ENCODE measurements at places on chromosomes 16 and 17. TPM values are rescaled to one million over a fixed set of nuclear protein-coding genes. Genes with fewer than 3 reads are reported as not detected.
A peak's percentile ranks its signal among the peaks of the same experiment; 100 is the strongest.

DNA sequence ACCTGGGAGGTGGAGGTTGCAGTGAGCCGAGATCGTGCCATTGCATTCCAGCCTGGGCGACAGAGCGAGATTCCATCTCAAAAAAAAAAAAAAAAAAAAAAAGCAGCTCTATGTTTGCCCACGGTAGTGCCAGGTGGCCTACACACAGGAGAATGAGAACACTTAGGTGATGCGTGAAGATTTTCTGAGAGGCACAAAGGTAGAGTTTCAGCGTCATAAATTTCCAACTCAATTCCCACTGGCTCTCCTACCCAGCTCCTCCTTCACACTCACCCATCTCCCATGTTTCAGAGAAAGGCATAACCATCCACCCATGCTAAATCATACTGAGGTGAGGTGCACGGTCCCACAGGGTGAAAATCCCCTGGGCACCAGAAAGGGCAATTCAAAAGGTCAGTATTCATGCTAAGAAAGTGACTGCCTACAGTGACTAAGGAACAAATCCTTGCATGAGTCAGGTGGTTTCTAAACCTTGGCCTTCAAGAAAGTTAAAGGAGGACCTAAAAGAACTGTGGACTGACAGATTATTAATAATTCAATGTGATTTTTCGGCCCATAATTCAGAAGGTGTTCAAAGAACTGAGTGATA, 4.8 kb downstream of the DCAKD start:
- H3K4me1 ChIP-seq, result peaks cover 65% of the 10 kb centered on the region
- H3K4me3 ChIP-seq, result no peak overlapping the region
- no peaks in the 10 kb centered on the region for H3K36me3 ChIP-seq
- DNase-seq, result no peak

DNA sequence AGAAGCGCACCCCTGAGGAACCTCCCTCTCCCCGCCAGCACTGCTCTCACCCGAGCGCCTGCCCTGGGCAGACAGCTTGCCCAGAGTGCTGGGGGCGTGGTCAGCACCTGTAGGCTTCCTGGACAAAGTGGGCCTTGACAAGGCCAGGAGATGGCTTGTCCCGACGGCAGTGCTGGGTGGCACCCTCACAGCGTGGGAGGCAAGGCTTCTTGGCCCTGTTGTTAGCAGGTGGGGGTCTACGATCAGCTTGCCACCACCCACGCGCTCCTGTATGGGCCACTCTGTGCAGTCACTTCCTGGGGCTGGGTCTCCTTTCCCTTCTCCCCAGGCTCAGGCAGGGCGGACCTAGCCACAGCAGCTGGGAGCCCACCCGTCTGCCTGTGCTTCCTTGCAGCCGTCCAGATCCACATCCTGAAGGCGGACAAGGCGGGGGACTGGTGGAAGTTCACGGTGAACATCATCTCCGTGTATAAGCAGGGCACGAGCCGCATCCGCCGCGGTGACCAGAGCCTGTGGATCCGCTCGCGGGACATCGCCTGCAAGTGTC, 218.0 kb downstream of the NTN1 start:
- H3K27ac ChIP-seq, result peak overlapping the region; percentile 87
- H3K4me3 ChIP-seq, result peak overlapping the region; percentile 65
- H3K36me3 ChIP-seq, result no peaks in the 10 kb centered on the region
- peaks cover 79% of the 10 kb centered on the region for H3K4me1 ChIP-seq
- no peak for DNase-seq
- no peaks in the 10 kb centered on the region for H3K27me3 ChIP-seq

CX3CL1 gene
- total RNA-seq, result 40.4 TPM

DNA sequence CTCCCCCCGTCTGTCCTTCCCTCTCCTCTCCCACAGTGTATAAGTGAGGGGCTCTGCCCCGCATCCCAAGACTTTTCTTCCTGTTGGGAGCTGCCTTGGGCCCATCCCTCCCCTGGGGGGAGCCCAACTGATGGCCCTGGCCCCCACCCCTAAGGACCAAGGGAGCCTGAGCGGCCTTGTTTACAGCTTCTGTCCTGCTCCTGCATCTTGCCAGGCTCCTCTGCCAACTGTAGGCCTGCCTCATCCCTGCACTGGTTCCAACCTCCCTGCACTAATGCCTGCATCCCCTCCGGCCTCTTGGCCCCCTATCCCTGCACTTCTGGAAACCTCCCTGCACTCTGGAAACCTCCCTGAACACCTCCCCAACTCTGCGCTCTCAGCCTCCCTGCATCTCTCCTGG, 1.4 kb upstream of the PAGR1 start:
- no peak for DNase-seq
- peaks cover 22% of the 10 kb centered on the region for H3K36me3 ChIP-seq
- H3K4me3 ChIP-seq, result peak overlapping the region; percentile 69

DNA sequence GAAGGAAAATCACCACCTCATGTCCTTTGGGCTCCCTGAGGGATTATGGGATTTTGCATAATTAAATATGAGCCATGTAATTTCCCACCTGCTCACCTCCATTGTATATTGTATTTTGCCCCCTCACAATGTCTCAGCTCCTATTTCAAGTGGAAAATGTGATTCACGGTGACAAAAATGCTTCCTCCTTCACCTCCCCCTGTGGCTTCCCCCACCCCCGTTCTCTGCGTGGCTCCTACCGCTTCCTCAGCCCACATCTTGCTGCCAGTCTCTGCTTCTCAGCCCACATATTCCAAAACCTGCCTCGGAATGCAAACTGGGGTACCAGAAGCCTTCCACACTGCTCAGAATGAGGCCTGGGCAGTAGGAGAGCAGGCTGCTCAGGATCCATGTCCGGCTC, 394.5 kb upstream of the C16orf82 start:
- no peak overlapping the region for H3K27ac ChIP-seq
- DNase-seq, result peak; percentile 72
- H3K36me3 ChIP-seq, result no peaks in the 10 kb centered on the region
- H3K4me1 ChIP-seq, result no peaks in the 10 kb centered on the region
- H3K4me3 ChIP-seq, result no peak overlapping the region

GRCh38 chr17:17666111-17666714, 15.0 kb upstream of the RAI1 start:
- peaks cover 10% of the 10 kb centered on the region for H3K27me3 ChIP-seq
- no peak overlapping the region for H3K27ac ChIP-seq
- H3K4me1 ChIP-seq, result peaks cover 8% of the 10 kb centered on the region
- H3K4me3 ChIP-seq, result no peak overlapping the region
- no peaks in the 10 kb centered on the region for H3K36me3 ChIP-seq

GRCh38 chr16:1309888-1310831, 724 bp downstream of the UBE2I start:
- peak overlapping the region; percentile 76 for H3K4me3 ChIP-seq
- H3K27ac ChIP-seq, result peak overlapping the region; percentile 94
- H3K27me3 ChIP-seq, result no peaks in the 10 kb centered on the region
- H3K36me3 ChIP-seq, result peaks cover 18% of the 10 kb centered on the region

GRCh38 chr17:11840831-11841230, 156.4 kb downstream of the ZNF18 start:
- H3K36me3 ChIP-seq, result no peaks in the 10 kb centered on the region
- no peak for DNase-seq
- no peaks in the 10 kb centered on the region for H3K27me3 ChIP-seq
- no peak overlapping the region for H3K27ac ChIP-seq
- no peaks in the 10 kb centered on the region for H3K4me1 ChIP-seq

LDHD gene
- 10.4 TPM for total RNA-seq

DNA sequence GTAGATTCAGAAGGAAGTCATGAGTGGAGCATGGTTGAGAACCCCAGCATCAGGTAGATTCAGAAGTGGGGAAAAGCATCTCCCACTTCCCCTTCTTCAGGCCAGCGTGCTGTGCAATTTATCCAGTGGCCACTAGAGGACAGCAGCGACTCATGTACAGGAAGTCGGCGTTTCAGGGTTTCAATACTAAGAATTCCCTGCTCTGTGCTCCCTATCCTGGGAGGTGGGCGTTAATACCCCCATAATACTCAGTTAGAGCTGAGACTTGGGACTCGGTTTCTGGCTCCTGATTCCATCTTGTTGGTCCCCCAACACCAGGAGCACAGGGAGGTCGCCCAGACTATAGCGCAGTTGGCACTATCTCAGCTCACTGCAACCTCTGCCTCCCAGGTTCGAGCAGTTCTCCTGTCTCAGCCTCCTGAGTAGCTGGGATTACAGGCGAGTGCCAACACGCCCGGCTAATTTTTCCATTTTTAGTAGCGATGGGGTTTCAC, 75.3 kb upstream of the AMZ2 start:
- no peak overlapping the region for H3K4me3 ChIP-seq
- H3K27me3 ChIP-seq, result no peaks in the 10 kb centered on the region
- H3K27ac ChIP-seq, result no peak overlapping the region
- H3K4me1 ChIP-seq, result peaks cover 4% of the 10 kb centered on the region
- DNase-seq, result no peak

DNA sequence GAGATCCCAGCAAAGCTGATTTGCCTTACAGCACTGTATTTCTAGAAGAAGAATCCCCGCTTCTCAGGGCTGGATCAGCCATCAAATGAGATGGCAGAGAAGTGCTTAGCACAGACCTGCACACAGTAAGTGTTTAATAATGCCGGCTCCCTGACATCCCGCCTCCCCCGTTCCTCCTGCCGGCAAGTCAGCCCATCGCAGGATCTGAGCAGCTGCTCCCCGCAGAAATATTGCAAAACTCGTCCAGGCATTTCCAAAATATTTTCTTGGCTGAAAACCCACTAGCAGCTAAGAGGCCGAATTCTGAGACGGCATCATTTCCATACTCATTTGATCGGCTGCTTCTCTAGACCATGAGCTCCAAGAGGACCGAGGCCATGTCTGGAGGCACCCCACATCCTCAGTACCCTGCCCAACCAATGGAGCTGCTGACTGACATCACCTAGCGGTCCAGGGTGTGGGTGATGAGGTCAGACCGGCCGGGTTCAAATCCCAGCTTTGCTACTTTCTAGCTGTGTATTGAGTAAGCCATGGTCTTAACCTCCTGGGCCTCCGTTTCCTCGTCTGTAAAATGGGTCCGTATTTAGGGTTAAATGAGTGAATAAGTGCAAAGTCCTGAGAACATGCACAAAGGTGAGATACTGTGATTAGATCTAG, 251.5 kb downstream of the KATNIP start:
- no peak overlapping the region for H3K27ac ChIP-seq
- no peak overlapping the region for H3K4me3 ChIP-seq
- no peaks in the 10 kb centered on the region for H3K36me3 ChIP-seq
- peaks cover 35% of the 10 kb centered on the region for H3K27me3 ChIP-seq

GRCh38 chr17:48804936-48805411, 12.1 kb downstream of the TTLL6 start:
- no peaks in the 10 kb centered on the region for H3K27me3 ChIP-seq
- DNase-seq, result no peak
- no peaks in the 10 kb centered on the region for H3K36me3 ChIP-seq
- no peak overlapping the region for H3K27ac ChIP-seq
- no peak overlapping the region for H3K4me3 ChIP-seq

Measured in esophagus muscularis mucosa (tissue), 4 donors.